ENCODE measurements at places on chromosomes 2 and 18.

DNA sequence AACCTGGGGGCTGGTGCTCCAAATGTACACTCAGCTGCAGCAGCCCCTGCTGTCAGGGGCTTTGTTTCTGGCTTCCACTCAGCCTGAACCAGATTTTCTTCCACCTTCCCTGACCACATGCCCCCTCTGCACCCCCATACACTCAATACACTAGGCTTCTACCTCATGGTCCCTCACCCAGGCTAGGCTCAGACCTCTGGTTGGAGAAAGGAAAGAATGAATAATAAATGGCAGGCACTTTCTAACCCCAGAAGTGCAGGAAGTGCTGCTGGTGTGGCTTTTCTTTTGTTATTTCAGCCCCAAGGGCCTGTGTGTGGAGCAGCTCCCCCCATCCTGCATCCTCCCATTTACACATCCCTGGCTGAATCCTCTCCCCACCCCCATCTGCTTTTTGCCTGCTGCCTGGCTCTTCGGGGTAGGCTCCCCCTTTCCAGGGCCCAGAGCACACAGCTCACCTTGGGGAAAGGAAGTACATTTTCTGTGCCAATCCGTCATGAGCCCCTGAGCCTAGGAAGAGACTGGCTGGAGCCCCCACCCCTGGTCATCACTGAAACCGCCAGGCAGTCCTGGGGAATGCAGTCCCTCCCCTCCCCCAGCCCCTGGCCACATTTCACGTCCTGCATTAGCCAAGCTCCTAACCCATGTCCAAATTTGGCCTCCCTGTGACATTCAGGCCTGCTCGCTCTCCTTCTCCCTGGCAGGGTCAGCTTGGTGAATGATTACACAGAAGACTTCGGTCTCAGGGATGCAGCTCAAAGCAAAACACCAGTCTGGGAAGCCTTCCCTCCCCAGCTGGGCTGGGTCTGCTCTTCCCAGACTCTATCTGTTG, 2.6 kb downstream of the DYSF start:
- DNase-seq: no peak

GRCh38 chr2:81266106-81266505, 961.6 kb upstream of the LRRTM1 start:
- no peak for DNase-seq

DNA sequence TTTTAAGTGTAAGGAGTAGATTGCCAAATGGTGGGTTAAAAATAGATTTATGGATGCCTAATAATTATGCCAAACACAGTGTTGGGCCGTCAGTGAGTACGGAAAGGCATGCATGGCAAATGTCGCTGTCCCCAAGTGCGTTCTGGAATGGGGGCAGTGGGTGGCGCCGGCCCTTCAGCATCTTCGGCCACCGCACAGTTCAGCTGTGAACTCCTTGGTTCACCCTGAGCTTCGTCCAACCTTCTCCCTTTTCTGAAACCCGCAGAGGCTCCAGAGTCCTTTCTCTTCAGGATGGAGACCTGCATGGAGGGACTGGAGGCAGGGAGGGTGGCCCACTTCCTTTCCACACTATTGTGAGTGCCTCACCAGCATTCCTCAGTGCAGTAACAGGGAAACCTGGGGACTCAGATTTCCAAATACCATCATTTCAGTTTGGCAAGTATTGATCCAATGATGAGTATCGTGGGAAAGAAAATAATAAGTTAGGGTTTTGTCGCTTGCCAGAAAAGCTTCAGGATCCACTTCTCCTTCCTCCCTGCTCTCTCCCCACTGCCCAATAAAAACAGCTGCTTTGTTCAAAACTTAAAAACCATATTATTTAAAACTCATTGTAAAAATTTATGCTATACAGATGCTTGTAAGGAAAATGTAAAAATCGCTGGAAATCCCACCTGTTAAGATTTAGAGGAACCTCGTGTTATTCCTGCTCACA, 74.6 kb upstream of the TXNDC2 start:
- no peak for DNase-seq

DNA sequence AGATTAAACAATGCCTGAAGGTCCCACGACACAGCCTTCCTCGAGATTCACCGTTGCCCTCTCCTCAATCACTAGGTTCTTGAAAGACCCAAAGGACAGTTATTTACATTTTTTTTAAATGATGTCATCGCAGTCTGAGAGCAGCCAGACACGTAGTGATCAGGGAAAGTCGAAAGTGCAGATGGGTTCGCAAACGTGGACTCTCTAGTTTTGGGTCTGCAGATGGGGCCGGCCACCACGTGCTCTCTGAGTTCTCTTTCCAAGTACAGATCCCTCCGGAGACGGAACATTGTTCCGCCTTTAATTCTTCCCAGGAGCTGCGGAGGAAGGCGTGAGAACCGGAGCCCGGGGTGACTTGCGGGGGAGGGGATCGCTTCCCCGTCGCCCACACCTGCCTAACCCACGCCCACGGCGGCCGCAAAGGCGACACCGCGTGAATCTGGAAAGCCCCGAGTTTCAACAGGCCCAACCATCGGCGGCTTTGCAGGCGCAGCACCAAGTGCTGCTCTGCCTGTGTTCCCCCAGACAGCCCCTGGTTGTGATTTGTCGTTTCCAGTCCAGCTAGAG, 54.3 kb downstream of the PKDCC start:
- DNase-seq: peak; percentile 73

DNA sequence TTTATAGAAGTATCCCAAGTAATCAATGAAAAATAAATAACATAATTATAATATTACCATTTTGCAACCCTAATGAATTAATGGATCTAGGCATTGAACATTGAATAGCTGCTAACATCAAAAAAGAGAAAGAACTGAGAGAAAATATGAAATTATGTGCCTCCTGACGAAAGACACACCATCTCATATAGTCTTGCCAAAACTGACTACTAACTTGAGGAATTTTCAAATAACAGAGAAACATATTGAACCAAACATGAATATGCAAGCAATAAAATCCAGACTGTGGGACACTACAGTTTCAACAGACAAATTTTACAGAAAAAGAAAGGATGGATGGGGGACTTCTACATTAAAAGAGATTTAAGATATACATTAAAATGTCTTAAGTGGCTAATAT, 165.7 kb downstream of the WDPCP start:
- no peak for DNase-seq

- no peak for DNase-seq
These were observed 25.4 kb upstream of the TANK start for GRCh38 chr2:161134547-161135518.

GRCh38 chr2:154849482-154849881, 151.0 kb downstream of the KCNJ3 start:
- DNase-seq: no peak

GRCh38 chr2:139885921-139886498, 1105.8 kb upstream of the NXPH2 start:
- no peak for DNase-seq

DNA sequence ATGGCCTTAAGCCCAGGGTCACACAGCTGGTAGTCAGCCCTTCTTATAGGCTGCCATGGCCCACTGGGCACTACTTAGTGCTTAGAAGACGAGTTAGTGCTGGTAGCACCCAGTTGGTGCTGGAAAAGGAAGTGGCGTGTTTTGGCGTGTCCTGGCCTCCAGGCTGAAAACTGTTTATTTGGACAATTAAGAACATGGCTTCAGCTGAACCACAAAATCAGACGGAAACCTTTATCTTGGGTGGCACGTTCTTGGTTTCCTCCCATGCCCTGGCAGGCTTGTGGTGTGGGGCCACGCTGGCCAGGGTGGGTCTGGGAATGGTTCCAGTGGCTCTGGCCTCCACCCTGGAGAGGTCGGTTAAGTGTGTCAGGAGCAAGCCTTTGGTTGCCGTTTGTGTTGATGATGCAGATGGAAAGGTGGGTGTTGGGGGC, 141.5 kb upstream of the HAAO start:
- no peak for DNase-seq

DNA sequence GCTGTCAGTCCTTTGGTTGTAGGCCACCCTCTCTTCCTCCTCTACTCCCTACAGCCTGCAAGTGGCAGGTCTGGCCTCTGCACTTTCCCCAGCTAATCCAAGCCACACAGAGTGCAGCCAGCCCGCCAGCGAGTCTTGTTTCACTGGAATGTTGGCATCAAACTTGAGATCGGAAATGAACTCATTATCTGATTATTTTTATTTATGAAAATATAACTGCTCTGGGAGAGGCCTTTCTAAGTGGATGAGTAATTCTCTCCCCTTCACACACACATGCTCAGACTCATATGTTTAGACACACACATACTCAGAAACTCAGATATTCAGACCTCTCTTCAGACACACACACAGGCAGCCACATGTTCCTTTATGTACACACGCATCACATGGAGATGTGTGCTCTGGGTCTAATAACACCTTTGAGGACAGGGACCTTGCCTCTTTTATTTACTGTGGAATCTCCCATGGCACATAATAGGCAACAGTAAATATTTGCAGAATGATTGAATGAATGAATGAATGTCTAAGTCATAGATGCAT, 151.3 kb downstream of the ZFP36L2 start:
- no peak for DNase-seq

DNA sequence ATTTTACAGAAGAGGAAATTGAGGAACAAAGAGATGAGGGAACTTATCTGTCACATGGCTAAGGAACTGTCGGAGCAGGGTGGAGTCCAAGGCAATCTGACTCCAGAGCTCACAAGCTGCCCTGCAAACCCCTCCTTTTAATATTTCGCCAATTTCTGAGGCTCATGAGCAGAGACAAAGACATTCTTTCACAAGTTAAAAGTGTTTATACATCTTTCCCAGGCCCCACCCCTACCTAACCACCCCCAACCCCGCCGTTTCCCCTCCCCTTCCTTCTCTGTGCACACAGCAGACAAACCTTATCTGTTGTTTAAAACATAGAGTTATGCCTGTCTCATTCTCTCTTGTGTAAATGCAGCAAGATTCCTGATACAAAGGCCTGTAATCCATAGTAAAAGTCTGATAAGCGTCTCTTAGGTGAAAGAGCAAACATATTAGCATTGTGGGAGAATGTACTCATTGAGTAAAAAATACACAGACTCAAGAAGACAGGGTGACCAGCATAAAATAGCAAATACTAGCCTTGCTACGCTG, 44.3 kb downstream of the EPHA4 start:
- no peak for DNase-seq

- DNase-seq: no peak
These were observed 20.5 kb downstream of the SPIRE1 start for GRCh38 chr18:12637393-12637792.

DNA sequence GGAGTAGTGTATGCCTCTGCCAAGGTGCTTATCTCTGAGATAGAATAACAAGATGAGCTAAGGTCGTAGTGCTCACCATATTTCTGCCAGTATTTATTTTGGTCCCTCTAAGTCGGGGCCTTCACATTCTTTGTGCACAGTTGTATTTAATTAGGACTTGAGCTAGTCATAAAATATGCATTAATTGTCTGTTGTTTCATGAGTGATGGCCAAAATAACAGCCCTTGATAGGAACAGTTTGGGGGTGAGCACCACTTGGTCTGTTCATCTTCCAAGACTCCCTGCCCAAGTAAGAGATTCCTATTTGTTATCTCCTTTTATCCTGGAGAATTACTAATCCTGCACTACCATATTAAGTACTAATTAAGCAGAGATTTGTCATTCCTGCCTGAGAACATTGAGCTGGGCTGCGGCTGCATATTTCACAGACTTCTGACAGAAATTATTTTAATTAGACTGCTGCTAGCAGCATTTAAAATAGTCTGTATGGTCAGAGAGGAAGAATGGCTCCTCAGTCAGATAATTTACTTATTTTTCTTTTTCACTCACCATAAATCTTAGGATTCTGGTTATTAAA, 435.1 kb downstream of the MTX2 start:
- no peak for DNase-seq

GRCh38 chr2:86789687-86790133, 1.0 kb downstream of the CD8A start:
- no peak for DNase-seq
